Urothelium cell line (cell line): ENCODE measurements at places on chromosomes 16 and 17.
A peak's percentile ranks its signal among the peaks of the same experiment; 100 is the strongest.

GRCh38 chr17:28540231-28540630, 12.2 kb downstream of the UNC119 start:
- DNase-seq, result no peak

DNA sequence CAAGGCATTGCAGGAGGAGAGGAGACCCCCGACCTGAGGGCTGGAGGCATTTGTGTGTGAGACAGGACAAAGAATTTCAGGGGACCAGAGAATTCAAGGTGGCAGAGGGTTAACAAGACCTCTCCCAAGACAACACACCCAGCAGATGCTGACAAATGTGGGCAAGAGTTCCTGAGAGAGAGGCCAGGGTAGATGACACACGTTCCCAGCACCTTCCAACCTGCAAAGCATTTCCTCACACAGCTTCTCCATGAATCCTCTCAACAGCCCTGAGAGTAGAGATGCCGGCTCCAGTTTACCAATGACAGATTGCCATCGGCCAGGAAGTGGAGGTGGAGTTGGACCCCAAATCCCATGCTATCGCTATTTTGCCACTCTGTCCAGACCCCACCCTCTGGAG, 25.0 kb downstream of the WNT3 start:
- no peak for DNase-seq

GRCh38 chr16:59698346-59699020, 964.4 kb upstream of the GOT2 start:
- no peak for DNase-seq

DNA sequence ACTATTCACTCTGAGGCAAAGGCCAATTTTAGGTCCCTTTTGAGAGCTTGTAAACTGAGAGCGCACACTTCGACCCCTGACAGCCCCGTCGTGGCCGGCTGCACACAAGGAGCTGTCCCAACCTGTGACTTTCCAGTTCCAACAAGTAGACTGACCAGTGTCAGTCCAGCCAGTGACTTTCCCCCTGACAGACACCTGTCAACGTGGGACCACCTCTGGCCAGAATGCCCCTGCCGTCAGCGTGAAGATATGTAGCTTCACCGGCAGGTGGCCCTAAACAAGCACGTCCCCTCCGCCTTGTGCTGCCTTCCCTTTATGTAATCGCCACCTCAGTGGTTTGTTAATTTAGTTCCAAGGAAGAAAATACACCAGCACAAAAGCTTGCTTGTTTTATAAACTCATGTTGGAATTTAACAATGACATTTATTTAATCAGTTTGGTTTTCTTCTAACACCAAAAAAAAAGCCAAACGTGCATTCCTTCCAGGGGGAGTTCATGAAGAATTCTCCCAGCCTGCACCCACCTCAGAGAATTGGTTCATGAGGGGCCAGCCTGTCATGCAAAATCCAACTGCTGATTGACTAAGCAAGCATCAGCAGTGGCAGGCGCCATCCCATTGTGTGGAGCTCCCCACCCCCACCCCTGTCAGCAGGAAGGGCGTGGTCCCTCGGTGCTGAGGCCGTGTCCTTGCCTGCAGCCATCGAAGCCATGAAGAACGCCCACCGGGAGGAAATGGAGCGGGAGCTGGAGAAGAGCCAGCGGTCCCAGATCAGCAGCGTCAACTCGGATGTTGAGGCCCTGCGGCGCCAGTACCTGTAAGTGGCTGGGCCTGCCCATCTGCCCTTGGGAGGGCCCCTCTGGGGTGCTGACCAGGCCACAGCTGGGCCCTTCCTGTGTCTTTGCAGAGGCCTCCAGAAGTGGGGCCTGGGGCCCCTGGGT, 33.9 kb downstream of the PLD6 start:
- no peak for DNase-seq

DNA sequence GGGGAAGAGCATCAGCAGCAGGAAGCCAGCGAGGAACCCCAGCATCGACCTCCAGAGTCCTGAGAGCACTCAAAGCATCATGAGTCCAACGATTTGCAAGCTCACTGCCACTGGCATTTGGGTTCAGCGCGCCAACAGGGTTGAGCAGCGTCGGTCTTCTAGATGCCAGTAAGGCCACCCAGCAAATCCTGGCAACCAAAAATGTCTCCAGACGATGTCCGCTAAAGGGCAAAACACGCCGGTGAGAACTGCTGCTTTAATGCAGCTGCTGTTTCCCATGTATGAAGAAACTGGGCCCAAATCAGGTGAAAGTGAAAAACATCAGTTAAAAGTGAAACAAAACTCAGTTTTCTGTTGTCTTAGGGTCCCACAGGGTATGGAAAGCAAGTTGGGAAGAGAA, 70.2 kb downstream of the ANKRD11 start:
- no peak for DNase-seq

- DNase-seq, result no peak
Observed at GRCh38 chr17:58382108-58382871, 30.3 kb upstream of the SUPT4H1 start.

GRCh38 chr17:74749279-74750038, 1.0 kb downstream of the NHERF1 start:
- DNase-seq, result peak; percentile 54

DNA sequence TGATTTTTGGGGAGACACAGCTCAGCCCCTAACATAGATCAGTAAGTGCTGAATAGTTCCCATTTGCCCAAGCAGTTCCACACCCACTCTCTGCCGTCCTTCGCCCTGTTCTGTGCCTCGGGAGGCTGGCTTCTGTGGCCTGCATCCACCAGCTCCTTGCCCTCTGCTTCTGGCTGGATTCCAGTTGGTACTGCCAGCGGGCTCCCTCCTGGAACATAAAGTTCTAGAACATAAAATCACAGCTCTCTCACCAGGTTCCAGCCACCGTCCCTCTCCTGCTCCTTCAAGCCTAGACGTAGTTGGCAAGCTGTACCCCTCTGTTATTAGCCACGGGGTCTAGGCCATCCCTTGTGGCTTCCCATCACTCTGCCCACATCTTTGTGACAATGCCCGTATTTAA, 3.9 kb upstream of the MRPS23 start:
- no peak for DNase-seq

GRCh38 chr16:85220964-85221731, 108.9 kb upstream of the CIBAR2 start:
- no peak for DNase-seq

DNA sequence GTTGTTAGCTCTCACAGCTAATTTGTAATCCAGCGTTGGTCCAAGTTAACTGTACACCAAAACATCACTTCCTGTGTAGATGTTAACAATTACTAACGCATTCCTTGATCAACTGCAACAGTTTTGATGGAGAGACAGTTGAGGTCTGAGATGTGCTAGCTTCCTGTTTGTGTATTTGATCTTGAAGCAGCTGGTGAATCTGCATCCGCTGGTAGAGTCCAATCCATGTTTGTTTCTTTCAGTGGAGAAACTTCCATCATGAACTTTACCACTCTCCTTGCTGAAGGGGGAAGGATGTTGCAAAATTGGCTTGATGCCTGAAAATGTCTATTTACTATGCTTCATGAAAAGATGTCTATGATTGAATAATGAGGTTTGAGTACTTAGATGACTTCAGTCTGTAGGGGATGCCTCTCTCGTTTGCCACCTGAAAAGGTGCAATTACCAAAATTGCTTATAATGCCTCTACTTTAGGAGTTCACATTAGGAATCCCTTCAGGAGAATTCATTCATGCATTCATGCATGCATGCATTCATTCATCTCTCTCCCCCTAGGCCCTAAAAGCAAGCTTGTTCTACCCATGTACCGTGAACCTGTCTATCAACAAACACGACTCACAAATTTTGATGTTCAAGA, 39.6 kb upstream of the ZKSCAN2 start:
- DNase-seq, result no peak

GRCh38 chr17:21742326-21742725, 50.0 kb downstream of the KCNJ18 start:
- DNase-seq, result no peak

DNA sequence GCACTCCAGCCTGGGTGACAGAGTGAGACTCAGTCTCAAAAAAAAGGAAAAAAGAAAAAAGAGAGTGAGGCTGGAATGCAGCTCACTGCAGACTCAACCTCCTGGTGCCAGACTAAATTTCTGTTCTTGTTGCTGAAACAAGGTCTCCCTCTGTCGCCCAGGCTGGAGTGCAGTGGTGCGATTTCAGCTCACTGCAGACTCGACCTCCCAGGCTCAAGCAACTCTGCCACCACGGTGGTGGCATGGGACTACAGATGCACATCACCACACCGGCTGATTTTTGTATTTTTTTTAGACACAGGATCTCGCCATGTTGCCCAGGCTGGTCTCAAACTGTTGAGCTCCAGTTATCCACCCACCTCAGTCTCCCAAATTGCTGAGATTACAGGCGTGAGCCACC, 34.6 kb downstream of the TRIM25 start:
- no peak for DNase-seq

DNA sequence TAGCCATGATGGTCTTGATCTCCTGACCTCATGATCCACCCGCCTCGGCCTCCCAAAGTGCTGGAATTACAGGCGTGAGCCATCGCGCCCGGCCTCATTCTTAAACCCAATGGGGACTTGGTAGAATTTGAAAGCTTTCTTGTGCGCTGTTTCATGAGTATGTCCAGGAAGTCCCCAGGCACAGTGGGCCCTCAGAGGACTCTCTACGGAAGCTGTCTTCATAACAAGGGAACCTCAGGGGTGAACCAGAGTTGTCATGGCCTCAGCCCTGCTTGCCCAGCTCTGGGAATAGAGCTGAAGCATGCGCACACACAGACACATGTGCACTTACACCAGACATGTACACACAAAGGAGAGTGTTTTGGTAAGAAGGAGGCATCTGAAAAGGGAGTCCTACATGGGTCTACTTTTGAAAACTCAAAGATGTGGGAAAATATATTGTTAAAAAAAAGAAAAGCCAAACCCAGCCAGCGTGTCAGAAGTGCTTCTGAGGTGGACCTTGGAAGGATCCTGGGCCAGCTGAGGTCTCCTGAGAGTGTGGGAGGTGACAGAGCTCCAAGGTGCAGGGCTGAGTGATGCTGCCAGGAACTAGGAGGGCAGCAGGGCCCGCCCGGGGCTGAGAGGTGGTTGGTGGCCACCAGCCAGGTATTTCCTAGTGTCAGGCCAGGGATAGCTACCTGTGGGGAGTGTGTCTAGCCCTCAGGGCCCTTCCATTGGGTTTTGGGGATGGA, 54.6 kb downstream of the EPN2 start:
- no peak for DNase-seq

GRCh38 chr17:28519236-28519635, 13.1 kb downstream of the FOXN1 start:
- DNase-seq, result no peak

DNA sequence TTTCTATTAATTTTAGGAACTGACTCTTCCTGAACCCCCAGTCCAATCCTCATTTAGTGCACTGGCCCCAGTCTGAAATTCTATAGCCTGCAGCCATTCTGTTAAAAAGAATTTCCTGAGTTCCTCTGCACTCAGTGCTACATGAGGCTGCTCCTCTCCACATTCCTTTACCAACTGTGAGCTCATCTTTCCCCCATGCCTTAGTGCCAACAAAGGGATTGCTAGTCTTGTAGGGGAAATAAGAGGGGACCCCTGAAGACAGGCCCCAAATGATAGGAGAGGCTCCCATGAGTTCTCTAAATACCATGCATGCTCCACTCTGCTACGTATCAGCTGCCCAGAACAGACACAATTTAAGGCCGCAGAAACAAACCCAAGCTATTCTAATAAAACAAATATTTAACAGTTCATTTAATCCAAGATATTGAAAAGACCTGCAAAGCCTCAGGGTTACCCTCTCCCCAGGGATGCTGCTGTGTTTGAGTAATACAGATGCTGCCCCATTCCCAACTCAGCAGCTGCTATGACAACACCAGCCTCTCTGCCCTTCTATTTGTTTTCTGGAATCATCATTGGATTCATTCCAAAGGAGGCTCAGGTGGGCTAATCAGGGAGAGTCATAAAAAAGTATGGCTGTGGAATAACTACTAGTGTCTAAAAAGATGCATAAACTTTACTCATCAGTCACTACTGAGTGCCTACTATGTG, 228.5 kb downstream of the TOX3 start:
- no peak for DNase-seq
